ENCODE measurements at places on chromosomes 7 and 10.

DNA sequence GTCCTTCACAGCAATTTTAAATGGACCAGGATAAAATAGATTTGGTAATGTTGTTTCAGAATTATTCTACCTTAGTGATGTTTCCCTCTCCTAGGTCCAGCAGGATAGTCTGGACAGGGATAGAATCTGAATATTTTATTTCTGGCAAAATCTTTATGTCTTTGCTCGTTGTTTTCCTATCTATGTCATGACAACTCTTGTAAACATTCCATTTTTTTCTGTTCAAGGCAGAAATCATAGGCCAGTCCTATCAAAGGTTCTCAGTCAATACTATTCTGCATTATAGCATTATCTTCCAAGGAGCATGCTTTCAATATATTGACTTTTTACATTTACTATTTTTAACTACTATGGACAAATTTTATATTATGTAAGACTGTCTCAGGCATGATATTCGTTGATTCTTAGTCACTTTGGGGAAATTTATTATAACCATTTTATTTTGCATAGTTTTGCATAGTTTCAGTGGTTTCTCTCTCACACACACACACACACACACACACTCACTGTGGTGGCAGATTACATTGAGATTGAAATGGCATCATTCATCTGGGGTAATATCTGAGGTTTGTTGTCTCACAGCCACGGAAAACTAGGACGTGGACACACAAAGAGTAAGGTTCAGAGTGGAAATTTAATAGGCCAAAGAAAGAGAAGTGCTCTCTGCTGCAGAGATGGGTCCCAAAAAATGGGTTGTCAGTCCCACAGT is 17.2 kb downstream of the TAS2R60 start:
- no peak overlapping the region for H3K4me3 ChIP-seq
- H3K27ac ChIP-seq, result no peak overlapping the region
- peaks cover 1% of the 10 kb centered on the region for H3K36me3 ChIP-seq
- no peak for DNase-seq
- peaks cover 11% of the 10 kb centered on the region for H3K4me1 ChIP-seq

DNA sequence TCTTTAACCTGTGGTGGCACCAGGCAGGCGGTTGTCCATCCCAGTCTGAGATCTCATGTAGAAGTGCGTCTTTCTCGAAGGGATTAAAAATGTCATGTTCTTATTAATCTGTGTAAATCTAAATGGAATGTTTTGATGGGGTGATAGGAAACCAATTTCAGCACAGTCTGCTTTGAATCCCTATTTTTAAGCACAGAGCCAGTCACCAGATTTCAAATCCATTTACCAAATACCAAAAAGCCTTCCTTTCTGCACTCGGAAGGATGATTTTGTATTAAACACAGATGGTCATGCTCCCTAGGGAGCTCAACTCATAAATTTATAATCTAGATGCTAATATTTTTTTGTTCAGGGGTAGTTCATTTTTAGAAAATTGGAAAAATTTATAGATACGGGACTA is 160.6 kb upstream of the AOAH start:
- no peaks in the 10 kb centered on the region for H3K27me3 ChIP-seq
- H3K4me1 ChIP-seq, result peaks cover 2% of the 10 kb centered on the region
- peaks cover 97% of the 10 kb centered on the region for H3K36me3 ChIP-seq
- DNase-seq, result no peak
- H3K27ac ChIP-seq, result no peak overlapping the region
- H3K4me3 ChIP-seq, result no peak overlapping the region

GRCh38 chr10:115572740-115573455 is 479.7 kb downstream of the ATRNL1 start:
- DNase-seq, result no peak
- H3K27me3 ChIP-seq, result no peaks in the 10 kb centered on the region
- H3K4me1 ChIP-seq, result no peaks in the 10 kb centered on the region
- H3K4me3 ChIP-seq, result no peak overlapping the region
- no peak overlapping the region for H3K27ac ChIP-seq

GRCh38 chr10:1858547-1858946 is 121.2 kb upstream of the ADARB2 start:
- no peaks in the 10 kb centered on the region for H3K36me3 ChIP-seq
- no peak for DNase-seq
- H3K4me3 ChIP-seq, result no peak overlapping the region
- H3K27ac ChIP-seq, result no peak overlapping the region
- no peaks in the 10 kb centered on the region for H3K27me3 ChIP-seq
- no peaks in the 10 kb centered on the region for H3K4me1 ChIP-seq

DNA sequence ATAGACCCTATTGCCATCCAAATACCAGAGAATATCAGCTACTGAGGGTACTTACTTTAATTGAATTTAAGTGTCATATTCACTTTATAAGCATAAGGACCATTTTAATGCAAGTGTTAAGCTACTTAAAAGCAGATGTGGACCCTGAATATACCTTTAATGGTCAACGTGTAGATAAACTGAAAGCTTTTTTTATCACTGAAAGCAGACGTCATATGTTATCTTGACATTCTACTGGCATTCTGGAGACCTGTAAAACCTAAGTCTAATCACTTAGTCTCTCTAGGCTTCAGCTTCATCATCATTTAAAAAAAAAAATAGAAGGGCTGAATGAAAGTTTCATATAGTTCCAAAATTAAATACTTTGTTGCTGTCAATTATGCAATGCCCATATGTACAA is 116.5 kb downstream of the ELAPOR2 start:
- peaks cover 4% of the 10 kb centered on the region for H3K4me1 ChIP-seq
- DNase-seq, result no peak
- H3K27ac ChIP-seq, result no peak overlapping the region
